ENCODE measurements at places on chromosomes 6 and 20.

DNA sequence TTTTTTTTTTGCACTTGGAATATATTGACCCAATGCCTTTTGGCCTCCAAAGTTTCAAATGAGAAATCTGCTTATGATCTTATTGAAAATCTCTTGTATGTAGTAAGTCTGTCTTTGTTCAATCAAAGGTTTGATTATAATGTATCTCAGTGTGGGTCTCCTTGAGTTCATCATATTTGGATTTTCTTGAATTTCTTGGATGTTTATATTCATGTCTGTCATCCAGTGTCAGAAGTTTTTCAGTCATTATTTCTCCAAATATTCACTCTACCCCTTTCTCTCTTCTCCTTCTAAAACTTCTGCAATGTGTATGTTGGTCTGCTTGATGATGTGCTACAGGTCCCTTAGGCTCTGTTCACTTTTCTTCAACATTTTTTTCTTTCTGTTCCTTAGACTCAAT, 95.9 kb upstream of the PTPRK start:
- no peak for DNase-seq

DNA sequence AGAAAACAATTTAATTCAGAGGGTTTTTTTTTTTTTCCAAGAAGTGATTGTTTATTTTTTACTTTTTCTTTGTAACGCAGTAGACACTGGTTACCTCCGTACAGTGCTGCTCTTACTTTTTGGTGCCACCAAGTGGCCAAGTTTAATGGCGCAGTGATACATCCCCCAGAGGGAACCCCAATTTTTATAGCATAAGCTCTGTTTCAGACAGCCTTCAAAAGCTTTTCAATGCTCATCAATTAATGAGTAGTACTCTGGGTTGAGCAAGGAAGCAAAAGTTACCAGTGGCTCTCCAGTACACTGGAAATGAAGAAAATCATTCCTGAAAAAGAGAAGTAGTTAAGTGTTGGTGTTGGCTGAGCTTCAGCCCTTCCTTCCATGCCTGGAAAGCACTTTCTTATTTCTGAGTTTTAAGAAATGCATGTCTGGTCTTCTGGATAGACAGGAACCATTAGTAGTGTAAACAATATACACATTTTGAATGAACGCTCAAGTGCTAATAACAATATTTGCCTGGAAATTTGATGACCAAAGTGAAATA, 129.1 kb upstream of the SMLR1 start:
- DNase-seq = no peak

GRCh38 chr6:161435748-161436070, 161.8 kb upstream of the AGPAT4 start:
- DNase-seq = no peak

DNA sequence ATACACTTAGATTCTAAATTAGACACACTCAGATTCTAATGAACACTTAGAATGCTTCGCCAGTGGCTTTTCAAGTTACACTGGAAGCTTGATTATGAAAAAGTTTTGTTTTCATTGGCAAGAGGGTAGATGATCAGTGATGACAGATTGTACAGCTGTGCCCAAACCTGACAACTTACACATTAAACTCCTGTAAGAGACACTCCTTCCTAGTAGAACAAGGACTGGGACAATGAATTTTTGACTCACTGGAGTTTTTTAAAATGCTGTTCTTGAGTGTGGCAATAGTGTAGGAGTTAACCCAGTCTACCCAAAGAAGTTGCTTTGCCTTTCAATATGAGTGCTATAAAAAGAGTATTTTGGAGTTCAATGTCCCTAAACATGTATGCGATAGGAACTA, 140.8 kb downstream of the SLC16A10 start:
- DNase-seq = no peak

DNA sequence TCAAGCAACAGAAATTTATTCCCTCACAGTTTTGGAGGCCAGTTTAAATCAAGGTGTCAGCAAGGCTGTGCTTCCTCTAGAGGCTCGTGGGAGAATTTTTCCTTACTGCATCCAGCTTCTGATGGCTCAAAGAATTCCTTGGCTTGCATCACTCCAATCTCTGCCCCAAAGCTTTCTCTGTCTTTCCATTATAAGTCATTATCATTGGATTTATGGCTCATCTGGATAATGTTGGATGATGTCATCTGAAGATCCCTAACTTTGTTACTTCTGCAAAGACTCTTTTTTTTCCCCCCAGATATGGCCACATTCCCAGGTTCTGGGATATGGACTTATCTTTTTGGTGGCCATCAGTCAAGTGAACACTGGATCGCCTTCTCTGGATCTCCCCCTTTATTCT, 146.3 kb upstream of the B3GAT2 start:
- DNase-seq = no peak

DNA sequence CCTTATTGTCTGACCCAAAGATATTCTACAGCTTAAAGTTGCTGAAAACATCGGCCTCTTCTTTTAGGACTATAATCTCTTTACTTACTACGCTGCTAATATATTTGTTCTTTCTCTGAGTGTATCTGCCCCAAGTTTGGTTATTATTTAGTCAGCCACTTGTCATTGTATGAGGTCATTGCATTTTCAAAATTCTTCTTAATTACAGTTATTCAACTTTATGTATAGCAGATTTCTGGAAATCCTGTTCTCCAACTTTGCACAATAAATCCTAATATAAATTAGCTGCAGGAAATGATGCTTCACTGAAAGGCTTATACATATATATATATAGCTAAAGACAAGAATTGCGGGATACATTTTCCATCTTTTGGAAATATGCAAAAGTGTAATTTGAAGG, 88.5 kb upstream of the HIVEP1 start:
- DNase-seq = no peak

DNA sequence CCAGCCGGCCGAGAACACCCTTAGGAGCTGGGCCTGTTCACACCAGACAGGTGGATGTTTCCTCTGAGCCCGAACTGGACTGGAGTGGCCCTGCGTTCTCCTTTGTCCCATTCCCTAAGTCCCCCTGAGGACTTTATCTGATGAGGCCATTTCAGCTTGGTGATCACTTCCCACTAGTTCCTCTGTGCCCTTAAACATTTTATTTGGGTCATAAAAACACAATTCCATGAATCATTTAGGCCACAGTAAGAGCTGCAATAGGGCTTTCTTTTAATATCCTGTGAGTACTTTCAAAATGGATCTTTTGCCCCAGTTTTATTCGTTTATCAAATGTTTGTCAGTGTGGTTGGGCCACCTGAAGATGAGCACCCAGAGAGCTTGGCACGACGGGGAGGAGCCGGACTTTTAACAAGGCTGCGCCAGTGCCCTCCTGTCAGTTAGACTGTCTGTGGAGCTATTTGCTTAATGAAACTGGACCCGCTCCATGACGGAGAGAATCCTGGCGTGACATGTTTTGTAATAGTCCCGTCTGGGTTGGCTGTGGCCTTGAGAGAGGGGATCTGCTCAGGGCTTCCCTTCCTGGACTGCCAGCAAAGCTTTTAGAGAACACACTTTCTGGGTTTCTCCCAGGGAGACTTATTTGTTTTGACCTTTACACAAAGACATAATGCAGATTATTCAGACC, 53.5 kb downstream of the ZDHHC14 start:
- DNase-seq = no peak

GRCh38 chr6:75481394-75481793, 12.2 kb downstream of the FILIP1 start:
- DNase-seq = no peak

- DNase-seq = no peak
Observed at GRCh38 chr20:47785311-47785853, at the start of gene SULF2. Gene SULF2, minus strand, starts transcription at chr20:47785481. Its CDS starts 28,118 bp downstream, at chr20:47757363.

- DNase-seq = no peak
Observed at GRCh38 chr6:21396313-21396712, 197.2 kb upstream of the SOX4 start.

- no peak for DNase-seq
Observed at GRCh38 chr20:15395457-15395856, 1058.0 kb upstream of the FLRT3 start.

- no peak for DNase-seq
Observed at GRCh38 chr6:168695701-168696100, 254.7 kb downstream of the SMOC2 start.

GRCh38 chr6:148016013-148016412, 326.6 kb upstream of the SASH1 start:
- no peak for DNase-seq

DNA sequence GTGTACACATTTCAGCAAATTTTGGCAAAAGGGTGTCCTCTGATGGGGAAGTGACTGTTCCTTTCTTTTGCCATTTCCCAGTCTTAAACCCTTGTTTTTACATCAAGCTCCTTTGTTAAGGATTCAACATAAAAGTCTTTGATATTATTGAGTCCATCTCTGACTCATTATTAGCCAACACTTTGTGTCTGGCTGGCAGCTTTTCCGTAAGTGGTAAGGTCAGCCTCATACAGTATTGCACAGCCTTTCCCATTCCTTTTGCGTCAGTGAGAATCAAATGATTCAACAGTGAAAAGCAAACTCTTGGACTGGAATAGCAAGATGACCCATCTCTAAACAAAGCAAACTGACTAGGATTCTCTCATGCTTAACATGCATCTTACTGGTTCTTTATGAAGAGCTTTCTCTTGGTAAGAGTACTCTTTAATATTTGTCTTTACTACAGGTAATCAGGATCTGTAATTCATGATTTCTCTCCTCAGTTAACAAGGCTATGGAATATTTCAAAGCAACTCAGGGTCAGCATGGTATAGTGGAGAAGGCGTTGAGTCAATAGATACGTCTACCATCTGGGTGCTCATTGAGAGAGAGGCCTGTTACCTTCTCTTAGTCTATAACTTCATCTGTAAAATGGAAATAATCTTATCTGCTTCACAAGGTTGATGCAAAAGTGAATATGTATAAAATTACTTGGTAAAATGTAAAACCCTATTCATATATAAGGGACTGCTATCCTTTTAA, 183.6 kb downstream of the PRL start:
- no peak for DNase-seq

GRCh38 chr6:53011979-53012378, 16.9 kb upstream of the GSTA4 start:
- no peak for DNase-seq

- no peak for DNase-seq
Observed at GRCh38 chr6:93081901-93082300, 337.5 kb downstream of the EPHA7 start.

- DNase-seq = no peak
Observed at GRCh38 chr6:135707426-135707825, 144.1 kb upstream of the PDE7B start.

DNA sequence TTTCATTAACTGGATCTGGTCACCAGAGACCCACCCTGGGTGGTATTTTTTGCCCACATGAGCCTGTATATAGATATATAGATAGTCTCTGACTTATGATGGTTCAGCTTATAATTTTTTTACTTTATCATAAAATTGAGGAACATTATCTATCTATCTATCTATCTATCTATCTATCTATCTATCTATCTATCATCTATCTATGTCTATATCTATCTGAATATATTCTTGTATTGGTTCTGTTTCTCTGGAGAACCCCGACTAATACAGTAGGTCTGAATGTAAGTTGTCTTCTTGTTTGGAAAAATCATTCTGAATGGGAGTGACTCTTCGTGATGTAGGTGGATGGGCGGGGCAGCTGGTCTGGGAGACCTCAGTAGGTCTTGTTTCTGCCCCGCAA, 13.3 kb upstream of the CDKN1A start:
- DNase-seq = no peak

DNA sequence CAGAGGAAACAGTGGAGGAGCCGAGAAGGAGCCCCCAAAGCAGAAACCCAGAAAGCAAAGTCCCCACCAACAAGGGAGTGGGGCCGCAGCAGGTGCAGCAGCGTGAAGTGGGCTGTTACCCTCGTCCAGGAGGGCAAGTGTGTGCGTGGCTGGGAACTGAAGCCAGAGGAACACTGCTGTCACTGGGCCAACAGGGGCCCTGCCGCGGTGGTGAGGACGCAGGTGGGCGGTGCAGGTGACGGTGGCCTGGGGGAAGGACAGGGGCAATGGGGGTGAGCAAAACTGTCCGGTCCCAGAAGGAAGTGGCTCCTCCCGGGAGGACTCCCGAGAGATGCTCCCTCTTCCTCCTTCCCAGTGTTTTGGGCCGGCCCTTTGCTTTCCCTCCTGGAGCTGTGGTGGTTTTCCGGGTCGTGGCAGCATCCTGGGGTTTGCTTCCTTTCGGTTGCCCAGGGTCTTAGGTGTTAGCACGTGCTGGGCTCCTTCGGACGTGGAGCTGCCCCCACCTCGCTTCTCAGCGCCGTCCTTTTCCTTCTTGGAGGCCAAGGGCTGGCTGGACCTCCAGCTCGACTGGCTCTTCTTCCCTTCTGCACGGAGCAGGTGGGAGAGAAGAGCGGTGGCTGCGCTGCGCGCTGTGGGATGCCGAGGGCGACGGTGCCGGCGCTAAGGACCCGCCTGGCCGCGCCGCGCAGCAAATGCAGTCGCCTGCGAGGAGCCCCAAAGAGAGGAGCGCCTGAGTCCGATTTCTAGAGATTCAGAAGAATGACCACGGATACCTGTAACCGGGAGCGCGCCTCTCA, 62.7 kb upstream of the SLC2A12 start:
- no peak for DNase-seq

- peak; percentile 30 for DNase-seq
Observed at GRCh38 chr20:2387180-2387577, 6.5 kb downstream of the TGM6 start.

- no peak for DNase-seq
Observed at GRCh38 chr6:5749651-5750215, 257.0 kb downstream of the NRN1 start.

- no peak for DNase-seq
Observed at GRCh38 chr20:57248132-57248797, 18.2 kb downstream of the BMP7 start.

GRCh38 chr6:153564803-153565202, 433.7 kb upstream of the RGS17 start:
- no peak for DNase-seq

- DNase-seq = no peak
Observed at GRCh38 chr6:145206247-145206907, 528.9 kb downstream of the EPM2A start.

DNA sequence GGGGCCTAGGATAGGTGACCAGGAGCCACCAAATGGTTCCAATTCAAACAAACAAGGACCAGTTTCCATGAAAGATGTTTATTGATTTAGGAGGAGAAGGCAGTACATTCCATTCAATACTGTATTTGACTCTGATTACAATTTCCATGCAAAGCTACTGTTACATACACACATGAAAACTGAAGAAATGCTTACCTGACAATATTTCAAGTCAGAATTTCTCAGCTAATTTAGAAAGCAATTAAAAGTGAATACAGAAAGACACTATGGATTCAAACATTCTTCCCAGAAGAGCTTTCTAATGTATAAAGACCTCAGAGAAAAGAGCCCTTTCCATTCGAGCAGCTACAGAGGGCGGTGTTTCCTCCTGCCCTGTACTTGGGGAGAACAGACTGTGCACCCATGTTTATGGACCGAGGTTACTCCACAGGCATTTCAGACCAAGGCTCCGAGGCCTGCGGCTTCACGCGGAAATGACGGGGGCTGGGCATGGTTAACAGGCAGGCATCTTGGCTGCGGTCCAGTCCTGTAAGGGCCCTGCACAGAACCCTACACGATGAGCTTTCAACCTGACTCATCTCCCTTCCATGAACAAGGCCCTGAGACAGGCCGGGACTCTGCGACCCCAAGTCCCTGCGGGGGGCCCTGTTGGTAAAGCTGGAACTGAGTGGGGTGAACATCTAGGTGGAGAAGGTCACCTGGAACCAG, 25.7 kb upstream of the TCFL5 start:
- no peak for DNase-seq

GRCh38 chr6:72149715-72150114, 263.4 kb downstream of the RIMS1 start:
- no peak for DNase-seq
